Activated T-helper 17 cell treated with anti-CD3 and anti-CD28 coated beads, Interleukin-2, amount 50 U/mL, for 72 hours (primary cell): ENCODE measurements at places on chromosomes 1 and 21. TPM values are rescaled to one million over a fixed set of nuclear protein-coding genes. Genes with fewer than 3 reads are reported as not detected.

DNA sequence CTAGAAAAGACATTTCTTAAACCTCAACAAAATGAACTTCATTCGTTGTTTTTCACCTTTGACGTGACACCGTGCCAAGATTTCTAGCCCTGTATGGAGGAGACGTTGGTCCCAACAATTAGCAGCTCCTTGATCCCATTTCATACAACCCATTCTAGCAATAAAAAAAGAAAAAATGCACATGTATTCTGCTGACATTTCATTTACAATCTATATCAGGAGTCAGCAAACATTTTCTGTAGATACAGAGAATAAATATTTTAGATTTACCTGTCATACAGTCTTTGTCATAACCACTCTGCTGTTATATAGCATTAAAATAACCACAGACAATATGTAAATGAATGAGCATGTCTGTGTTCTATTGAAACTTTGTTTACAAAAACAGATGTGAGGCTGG is 7.0 kb upstream of the TAF1A start:
- no peak for ATAC-seq

DNA sequence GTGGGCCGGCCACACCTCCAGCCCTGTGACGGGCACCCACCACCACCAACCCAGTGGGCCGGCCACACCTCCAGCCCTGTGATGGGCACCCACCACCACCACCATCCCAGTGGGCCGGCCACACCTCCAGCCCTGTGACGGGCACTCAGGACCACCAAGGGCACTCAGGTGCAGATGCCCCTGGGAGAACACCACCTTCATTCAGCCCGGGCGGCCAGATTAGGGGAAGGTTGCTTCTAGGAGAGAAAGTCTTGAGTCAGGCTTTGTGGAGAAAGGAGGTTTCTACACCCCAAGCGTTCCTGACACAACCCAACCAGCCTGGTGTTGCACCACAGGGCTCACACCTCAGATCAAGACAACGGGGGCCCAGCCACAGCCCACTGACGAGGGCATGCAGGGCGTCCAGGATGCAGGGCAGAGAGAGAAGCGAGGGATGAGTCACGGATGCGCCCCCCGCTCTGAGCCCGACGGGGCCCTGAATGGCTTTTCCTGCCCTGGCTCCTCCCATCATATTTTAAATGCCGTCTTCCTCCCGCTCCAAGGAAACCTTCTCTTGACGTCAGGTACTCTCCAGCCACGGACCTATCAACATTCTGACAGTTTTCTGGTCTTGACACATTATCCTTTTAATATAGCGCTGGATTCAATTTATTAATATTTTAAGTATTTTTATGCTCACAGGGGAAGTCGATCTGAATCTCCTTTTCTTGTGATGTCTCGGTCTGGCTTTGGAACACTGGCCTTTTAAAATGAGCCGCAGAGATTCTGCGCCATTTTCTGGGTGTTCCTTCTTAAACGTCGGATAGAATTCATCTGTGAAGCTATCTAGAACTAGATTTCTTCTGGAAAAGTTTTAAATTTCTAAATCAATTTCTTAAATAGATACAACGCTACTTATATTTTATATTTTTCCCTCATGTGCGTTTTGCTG is 631 bp upstream of the SPATC1L start:
- peak; percentile 75 for ATAC-seq

- peak; percentile 96 for ATAC-seq
These were observed 3.3 kb upstream of the NECTIN4 start for GRCh38 chr1:161092621-161093028.

- peak; percentile 75 for ATAC-seq
These were observed 36.3 kb upstream of the IL10 start for GRCh38 chr1:206808615-206809014.

- no peak for ATAC-seq
These were observed 571.2 kb downstream of the ADGRL2 start for GRCh38 chr1:82371844-82372498.

GRCh38 chr1:89826594-89826993 is 5.8 kb downstream of the LRRC8D start:
- ATAC-seq: no peak

DNA sequence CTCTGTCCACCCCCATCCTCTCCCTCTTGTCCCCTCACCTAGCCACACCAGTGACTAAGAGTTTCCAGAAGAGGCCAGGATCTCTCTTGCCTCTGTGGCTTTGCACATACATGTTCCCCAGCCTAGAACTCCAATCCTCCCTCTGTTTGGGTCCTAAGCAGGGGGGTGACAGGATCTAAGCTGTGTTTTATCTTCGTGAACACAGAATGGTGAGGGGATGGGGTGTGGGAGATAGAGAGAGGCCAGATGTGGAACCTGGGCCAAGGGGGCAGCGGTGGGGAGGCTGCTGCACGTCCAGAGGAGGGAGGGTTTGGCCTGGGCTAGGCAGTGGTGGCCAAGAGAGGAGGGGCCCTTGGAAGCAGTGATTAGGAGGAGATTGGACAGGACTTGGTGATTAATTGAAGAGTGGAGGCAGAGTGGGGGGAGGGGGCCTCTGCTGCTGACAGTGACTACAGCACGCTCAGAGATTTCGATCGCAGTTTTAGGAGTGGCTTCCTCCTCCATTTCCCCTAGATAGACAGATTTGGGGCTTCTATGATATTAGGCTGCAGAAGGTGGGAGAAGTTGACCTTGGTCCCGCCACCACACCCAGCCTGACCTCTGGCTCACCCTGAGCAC is 17.1 kb upstream of the ADGRB2 start:
- ATAC-seq: peak; percentile 3

DNA sequence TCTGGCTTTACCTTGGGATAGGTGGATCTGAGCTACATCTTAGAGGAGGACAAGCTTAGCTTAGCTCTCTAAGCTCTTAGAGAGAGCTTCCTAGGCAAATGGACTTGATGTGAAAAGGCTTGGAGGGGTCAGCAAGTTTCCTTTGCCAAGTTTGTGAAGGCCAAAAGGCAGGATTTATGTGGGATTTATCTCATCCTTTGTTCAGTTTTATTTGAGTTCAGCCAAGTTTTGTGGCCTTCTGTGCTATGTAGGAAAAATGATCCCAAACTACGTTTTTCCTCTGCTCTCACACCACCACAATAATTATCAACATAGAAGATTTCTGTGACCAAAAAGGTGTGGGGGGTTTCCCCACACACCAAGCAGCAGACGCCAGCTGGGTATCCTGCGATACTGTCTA is 26.0 kb upstream of the RNF11 start:
- ATAC-seq: no peak

GRCh38 chr1:209648931-209649776 is 3.1 kb downstream of the LAMB3 start:
- peak; percentile 51 for ATAC-seq

- ATAC-seq: no peak
These were observed 32.1 kb upstream of the DDAH1 start for GRCh38 chr1:85496941-85497582.

DNA sequence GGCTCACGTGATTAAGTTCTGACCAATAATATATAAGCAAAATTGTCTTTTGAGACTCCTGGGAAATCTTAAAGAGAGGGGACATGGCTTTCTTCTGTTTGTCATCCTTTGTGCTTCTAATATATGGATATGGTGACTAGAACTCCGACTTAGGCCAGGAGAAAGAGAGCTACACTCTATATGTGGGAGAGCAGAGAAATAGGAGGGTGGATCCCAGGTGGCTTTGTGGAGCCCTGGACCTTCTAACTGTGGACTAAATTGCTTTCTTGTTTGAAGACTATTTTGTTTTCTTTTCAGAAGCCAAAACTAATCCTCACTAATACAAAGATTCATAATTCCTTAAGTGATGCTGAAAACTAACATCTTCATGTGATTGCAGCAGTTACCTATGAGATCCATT is 75.0 kb downstream of the CENPF start:
- no peak for ATAC-seq

DNA sequence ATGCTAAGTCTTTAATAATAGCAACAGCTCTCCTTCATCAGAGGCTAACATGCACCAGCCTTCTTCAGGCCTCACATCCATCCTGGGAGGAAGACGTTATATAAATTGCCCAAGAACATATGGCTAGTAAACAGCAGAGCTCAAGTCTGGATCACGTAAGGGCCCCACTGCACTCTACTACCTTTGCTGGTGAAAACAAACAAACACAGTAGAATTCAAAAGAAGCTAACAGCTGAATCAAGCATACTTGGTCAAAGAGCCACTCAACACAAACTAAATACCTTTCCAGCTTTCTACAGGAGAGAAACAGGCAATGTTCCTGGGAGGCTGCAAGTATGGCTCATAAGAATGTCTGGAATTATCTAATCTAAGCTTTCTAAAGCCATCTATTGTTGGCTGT is 66.0 kb downstream of the WLS start:
- no peak for ATAC-seq

GRCh38 chr1:31811605-31812004 is 4.2 kb downstream of the SPOCD1 start:
- no peak for ATAC-seq

- no peak for ATAC-seq
These were observed 25.4 kb downstream of the HSD3B1 start for GRCh38 chr1:119532324-119532910.

GRCh38 chr1:92980732-92981647 is 19.7 kb upstream of the DIPK1A start:
- peak; percentile 74 for ATAC-seq

GRCh38 chr1:220511785-220512184 is 16.2 kb upstream of the MARK1 start:
- no peak for ATAC-seq

DNA sequence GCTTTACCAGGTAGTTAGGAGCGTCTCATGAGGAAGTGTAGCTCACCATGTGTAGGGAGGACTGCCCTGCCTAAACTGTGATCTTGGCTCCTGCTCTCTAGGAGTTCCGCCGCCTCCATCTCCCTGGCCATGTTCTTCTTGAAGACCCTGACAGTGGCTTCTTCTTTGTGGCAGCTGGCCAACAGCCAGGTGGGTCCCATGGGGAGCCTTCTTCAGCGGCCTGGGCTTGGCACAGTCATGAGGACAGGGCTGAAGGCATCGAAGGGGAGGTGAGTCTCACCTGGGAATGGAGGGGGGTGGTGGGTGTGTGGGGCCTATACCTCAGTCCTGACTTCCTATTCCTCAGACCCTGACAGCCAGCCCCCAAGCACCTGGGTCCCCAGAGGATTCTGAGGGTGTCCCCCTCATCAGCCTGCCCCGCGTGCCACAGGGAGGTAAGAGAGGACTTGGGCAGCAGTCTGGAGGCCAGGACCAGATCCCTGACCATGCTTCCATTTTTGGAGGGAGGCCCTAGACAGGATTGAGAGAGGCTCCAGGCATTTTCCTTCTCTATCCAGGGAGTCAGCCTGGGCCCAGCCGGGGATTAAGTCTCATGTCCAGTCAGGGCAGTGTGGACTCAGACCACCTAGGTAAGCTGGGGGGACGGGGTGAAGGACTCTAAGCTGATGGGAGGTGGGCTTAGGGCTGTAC is 21.4 kb downstream of the HYI start:
- no peak for ATAC-seq

GRCh38 chr1:118043624-118044023 is 114.1 kb downstream of the WDR3 start:
- no peak for ATAC-seq

The CHODL gene
- 0.13 TPM for total RNA-seq

The SLC66A1 gene
- 8.9 TPM for total RNA-seq

The NUDC gene
- 108 TPM for total RNA-seq

The NEGR1 gene
- not detected for total RNA-seq

The MOB3C gene
- total RNA-seq: 13.7 TPM

The OLFML2B gene
- total RNA-seq: not detected

The LCE3A gene
- not detected for total RNA-seq

The KANK4 gene
- total RNA-seq: not detected

The GON4L gene
- 65.0 TPM for total RNA-seq
